ENCODE measurements at places on chromosomes 1 and 21.

DNA sequence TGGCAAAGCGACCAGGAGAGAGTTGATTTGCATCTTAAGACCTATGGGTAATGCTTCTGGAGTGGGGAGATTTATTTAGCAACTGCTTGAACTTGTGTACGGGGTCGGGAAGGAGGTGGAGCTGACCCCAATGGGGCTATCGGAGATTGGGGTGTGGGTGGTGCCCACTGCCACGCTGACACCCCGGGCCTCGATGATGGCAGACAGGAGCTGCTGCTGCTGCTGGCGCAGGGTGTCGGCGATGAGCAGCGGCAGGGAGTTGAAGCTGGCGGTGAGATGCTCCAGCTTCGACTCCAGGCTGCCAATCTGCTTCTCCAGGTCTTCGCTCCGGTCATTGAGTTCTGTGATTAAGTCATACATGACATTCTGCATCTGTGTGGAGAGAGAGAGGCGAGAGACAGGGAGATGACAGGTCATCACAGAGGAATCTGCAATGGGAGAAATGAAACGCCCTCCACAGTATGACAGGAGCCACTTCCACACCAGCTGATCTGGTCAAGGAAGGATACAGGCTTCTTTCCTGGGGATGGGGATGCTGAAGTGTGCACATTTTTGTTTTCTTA lies 100.0 kb upstream of the ADAR start:
- DNase-seq = no peak

DNA sequence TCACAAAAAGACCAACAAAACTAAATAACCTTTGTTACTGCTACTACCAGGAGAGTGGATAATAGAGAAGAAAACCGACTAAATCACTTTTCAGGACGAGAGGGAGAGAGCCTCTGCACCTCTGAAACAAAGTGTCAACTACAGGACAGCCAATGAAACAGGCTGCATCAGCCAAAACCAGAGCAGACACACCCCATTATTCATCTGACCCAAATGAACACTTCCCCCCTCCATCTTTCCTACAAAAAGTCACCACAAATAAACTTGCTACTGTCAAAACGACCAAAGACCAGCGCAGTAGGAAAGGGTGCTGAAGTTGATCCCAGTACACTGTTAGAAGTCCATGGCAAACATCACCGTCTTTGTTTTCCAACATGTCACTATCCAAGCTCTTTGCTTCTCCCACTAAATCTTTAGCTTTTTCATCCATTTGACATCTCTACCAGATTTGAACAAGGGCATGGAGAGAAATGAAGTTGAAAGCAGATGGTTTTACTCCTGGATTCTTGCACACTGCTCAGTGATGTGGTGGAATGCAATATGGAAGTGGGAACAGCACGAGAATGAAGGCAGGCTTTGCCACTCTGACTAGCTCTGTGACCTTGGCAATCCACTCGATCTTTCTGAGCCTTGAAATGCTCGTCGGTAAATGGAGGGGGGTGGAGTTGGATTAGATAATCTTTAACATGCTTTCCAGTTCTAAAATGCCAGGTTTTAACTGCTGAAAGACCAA lies 20.5 kb downstream of the DSTYK start:
- DNase-seq = no peak

DNA sequence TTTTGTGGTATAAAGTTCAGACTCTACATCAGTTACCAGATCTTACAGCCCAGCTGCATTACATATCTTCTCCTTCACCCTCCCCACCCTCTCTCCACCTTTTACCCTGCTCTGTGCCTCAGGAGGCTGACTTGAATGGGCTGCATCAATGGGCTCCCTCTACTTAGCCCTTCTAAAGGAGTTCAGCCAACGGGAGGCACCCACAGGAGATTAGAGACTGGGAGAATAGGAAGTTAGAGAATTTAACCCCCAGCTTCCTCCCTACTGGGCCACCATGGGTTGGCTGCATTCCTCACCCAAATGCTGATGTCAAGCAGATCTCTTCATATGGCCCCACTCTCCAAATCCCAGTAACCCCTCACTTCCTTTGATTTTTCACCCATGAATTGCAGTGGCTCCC lies 17.1 kb upstream of the DUSP23 start:
- DNase-seq = no peak

DNA sequence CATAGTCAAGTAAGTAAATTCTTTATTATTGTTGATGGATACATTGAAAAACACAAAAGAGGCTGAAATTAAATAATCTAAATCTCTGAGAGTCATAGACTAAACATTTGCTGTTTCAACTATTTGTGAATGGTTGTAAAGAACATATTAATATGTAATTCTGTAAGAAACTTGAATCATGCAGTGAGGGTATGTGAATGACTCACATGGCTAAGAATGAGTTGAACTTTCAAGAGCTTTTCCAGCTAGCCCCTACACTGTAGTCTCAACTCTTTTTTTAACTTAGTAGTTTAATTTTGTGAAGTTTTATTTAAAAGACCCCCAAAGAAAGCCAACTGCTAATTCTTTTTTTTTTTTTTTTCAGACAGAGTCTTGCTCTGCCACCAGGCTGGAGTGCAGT lies 588.1 kb downstream of the DPYD start:
- DNase-seq = no peak

DNA sequence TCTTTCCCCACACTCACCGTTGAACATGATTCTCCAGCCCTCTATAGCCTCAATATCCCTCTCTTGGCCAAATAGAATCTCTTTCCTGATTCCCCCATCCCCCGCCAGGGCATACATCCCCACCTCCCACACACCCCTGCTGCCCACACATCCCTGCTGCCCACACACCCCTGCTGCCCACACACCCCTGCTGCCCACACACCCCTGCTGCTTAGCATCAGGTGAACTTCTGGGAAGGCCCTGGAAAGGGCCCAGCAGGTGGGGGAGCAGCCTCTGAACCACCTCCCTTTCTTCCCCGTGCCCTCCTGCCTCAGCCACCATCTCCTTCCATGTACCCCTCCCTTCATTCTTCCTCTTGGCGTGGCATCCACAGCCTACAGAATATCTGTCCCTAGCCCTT lies 15.9 kb upstream of the IFNLR1 start:
- no peak for DNase-seq

GRCh38 chr1:218969006-218969405 lies 204.7 kb upstream of the LYPLAL1 start:
- DNase-seq = no peak

DNA sequence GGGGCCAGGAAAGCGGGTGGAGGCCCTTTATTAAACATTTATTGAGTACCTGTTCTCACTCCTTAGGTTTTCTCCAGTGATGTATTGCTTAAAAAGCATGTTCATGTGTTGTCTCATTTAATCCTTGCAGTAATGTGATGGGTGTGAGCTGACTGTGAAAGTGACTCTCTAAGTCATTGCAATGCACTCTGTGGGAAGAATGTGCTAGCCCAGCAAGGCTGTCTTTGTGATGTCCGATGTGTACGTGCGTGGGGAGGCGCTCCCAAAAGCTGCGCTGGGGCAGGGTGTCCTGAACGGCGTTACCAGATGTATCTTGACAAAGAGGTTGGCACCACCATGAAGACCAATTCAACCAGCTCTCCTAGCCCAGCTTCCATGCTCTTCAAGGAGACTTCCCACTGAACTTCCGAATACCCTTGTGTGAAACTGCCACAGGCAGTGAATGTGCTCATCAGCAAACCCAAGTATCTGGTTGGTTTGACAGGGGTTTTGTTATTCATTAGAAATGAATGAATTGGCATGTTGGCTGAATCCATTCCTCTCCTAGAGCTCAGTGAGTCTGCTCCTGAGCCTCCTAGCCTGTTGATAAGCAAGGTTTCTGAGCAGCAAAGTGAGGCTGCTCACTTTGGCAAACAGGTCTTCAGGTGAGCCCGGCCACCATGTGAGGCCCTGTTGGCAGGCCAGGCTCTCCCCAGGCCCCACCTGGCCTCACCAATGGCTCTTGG lies 28.0 kb downstream of the NUAK2 start:
- no peak for DNase-seq

GRCh38 chr1:212225871-212226302 lies 59.3 kb upstream of the PPP2R5A start:
- DNase-seq = no peak

- DNase-seq = no peak
These were observed 77.4 kb downstream of the NDUFS5 start for GRCh38 chr1:39103328-39104157.

DNA sequence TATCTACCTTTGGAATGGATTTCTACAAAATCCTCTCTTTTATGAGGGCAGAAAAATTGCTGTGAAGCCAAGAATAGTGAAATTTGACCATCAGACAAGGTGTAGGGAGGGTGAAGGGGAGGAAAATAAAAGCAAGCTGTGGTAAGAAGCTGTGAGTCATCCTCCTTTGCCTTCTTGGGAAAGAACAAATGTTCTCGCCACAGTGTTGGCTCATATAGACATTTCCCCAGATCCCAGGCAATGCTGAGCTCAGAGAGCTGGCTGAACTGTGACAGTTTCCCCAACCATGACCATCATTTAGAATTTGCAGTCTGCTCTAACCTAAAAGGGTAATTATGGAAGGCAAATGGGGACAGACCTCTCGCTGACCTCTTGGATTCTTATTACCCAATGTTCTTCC lies 235.4 kb downstream of the PBX1 start:
- no peak for DNase-seq

DNA sequence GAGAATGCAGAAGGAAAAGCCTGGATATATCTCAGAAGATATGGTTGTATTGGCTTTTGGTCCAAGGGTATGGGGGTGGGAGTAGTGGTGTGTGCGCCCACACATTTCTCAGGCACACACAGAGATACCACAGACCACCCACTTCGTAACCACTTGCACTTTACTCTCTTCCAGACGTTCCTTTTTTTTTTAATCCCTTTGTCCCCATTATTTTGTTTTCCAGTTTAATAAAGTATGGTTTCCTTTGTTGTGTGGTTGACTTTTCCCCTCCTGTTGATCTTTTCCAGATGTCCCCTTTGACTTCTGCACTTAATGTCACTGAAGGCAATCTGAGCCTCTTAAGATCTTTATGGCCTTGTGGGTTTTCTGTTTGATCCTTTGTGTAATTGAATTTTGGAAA lies 10.5 kb upstream of the TARS2 start:
- no peak for DNase-seq

- no peak for DNase-seq
These were observed 15.4 kb upstream of the PHACTR4 start for GRCh38 chr1:28354121-28354520.

DNA sequence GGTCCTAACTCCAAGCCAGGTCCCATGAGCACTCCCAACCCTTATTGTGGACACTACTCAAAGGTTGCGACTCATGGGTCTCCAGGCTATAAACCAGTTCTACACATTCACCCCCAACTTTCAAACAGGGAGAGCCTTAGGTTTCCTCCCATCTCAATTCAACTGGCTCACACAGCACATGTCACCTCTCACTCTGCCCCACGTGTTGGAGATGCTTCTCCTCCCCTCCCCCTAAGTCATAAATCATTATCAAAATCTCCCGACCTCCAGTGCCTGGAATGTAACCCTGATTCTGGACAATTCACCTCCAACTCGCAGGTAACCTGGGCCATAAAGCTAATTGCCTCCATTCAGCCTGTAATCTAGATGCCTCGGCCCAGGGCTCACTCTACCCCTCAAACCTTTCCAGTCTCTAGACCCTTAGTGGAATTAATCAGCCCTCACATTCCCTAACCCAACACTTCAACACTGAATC lies 595 bp downstream of the AK2 start:
- DNase-seq = no peak

GRCh38 chr1:155199792-155200191 lies 7.9 kb downstream of the THBS3 start:
- no peak for DNase-seq
